Psoas muscle (tissue), 8 donors: ENCODE measurements at places on chromosomes 7 and 10. TPM values are rescaled to one million over a fixed set of nuclear protein-coding genes. Genes with fewer than 3 reads are reported as not detected.
A peak's percentile ranks its signal among the peaks of the same experiment; 100 is the strongest.

Gene STEAP1
- polyA plus RNA-seq = 1.5 TPM

Gene TRIP6
- polyA plus RNA-seq = 5.3 TPM

Gene UPK3B
- 0.13 TPM for polyA plus RNA-seq

DNA sequence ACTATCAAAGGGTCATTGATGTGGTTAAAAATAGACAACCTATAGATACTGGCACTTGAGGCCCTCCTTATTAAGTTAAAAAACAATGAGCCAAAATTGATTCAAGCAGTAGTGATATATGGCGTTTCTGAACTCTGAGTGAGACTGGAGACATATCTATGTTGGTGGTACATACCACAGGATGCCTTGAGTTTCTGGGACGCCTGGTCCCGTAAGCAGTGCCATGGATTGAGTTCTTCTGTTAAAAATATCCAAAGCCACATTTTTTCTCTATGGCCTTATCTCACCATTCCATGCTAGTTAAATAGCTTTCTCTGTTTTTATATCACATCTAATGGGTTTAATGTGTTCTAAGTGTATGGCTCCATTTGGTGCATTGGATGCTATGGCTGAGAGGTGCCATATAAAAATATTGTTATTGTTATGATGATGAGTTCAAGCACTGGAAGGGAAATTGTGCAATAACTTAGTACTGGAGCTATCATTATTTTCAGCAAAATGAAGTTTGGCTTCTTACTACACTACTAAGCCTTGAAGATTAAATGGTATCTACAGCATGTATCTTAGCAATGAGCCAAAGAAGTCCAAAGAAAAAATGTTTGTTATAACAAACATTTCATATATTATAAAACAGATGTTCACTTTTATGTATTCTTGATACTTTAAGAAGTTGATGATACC, 713.9 kb downstream of the SUGCT start:
- DNase-seq = no peak

- DNase-seq = no peak
Observed at GRCh38 chr10:33136781-33137180, 178.8 kb upstream of the ITGB1 start.

GRCh38 chr10:659688-660141, 29.8 kb downstream of the DIP2C start:
- no peak for DNase-seq

Gene CRYGN
- 0.12 TPM for polyA plus RNA-seq

DNA sequence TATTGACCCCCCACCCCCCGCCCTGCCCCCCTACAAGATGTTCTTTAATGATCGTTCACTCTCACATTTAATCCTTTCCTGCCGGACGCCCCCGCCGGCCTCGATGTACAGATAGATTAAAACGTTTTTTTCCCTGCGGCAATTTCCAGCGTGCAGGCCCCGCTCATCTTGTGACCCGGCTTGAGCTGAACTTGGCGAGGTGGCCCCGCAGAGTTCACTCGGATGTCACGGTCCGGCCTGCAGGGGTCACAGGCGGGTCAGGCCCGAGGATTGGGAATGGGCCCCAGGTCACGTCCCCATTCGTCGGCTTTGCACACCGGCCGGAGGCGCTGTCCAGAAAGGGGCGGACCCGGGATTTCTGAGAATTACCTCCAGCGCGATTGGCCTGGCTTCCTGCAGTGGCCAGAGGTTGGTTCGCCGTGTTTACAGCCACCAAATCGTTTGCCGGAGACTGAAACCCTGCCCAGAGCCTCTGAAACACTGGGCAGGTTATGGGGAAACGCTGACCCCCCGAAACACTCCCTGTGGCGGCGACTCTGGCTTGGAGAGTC, 1.9 kb upstream of the CYP26A1 start:
- DNase-seq = peak; percentile 45

DNA sequence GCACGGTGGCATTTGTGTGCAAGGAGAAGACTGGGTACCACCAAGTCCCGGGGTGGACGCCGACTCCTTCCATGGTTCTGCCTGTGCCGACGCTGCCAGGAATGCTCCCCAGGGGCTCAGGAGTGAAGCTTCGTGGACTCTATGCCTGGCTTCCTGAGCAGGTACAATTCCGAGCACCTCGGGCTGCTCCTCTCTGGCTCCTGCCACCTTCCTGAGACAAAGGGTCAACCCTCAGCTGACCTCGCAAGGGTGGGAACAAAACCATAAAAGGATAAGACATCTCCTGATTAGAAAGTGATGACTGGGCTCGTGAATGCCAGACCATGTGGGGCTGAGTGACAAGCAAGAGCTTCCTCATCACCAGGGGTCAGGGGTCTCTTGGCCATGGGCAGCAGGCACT, 31.8 kb downstream of the CALML3 start:
- no peak for DNase-seq

Gene SHTN1
- polyA plus RNA-seq = 0.26 TPM

GRCh38 chr10:11205030-11205772, 187.5 kb downstream of the CELF2 start:
- no peak for DNase-seq

Gene HTR5A
- polyA plus RNA-seq = 0.06 TPM

DNA sequence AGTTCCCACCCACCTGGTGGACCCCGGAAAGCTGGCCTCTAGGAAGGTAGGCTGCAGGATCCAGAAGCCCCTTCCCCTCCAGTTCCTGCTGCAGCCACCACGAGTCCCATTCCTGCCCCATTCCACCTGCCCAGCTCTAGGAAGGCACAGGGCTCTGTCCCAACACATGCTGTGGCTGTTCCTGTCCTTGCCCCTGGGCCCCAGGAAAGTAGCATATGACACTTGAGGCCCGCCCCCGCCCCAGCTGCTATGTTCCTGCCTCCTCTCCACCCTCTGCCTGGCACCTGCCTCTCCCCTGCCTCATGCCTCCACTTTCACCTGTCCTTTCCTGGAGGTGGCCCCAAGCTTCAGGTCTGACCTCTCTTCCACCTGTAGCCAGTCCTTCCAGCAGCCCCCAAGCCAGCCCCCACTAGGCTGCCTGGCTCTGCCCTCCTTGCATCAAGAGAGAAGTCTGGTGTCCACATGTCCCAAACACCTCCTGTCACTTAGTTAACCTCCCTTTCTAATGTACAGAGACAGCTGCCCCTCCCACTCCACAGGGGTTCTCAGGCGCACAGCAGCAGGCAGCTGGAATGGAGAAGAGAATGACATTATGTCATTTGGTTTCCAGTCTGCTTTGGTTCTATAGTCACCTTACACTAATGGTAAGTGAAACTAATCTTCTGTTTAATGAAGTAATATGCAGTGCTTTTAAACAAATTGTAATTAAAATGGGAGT, 22.7 kb downstream of the YKT6 start:
- peak; percentile 35 for DNase-seq

DNA sequence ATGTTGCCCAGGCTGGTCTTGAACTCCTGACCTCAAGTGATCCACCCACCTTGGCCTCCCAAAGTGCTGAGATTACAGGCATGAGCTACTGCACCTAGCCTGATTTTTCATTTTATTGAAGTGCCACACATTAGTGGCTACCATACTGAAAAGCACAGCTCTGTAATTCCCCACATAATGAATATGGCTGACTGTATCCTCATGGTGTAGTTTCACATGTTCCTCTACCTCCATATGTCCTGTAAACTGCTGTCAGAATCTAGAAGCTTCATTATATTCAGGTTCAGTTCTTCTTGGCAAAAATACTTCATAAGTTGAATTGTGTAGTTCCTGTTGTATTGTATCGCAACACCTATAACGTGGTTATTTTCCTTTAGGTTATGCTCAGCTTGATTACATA, 11.1 kb downstream of the JMJD1C start:
- DNase-seq = no peak

DNA sequence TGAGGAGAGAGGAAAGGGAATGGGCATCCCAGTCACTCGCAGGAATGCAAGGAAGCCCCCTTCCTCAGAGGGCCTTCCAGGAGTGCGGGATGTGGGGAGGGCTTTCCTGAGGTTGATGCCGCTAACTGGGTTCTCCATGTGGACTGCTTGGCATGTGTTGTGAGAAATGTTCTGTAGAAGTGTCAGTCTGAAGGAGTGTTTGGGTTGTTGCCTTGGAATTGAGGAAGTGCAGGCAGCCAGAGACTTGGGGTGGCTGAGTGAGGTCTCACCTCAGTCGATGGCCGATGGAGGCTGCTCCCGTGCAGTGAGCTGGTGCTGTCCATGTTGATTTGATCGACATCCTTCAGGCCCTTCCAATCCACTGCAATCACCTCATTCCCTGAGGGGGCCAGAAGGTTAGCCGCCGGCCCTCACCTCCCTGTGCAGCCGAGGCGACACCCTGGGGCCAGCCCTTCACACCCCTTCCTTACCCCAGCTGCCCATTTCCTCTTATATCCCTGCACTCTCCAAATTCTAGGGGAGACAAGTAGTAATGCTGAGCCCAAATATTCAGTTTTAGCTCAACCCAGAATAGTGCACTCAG, 2.7 kb downstream of the FAM131B start:
- DNase-seq = no peak

GRCh38 chr10:132465193-132465888, 68.3 kb downstream of the PWWP2B start:
- DNase-seq = peak; percentile 15

Gene SYT15B
- 0.33 TPM for polyA plus RNA-seq

DNA sequence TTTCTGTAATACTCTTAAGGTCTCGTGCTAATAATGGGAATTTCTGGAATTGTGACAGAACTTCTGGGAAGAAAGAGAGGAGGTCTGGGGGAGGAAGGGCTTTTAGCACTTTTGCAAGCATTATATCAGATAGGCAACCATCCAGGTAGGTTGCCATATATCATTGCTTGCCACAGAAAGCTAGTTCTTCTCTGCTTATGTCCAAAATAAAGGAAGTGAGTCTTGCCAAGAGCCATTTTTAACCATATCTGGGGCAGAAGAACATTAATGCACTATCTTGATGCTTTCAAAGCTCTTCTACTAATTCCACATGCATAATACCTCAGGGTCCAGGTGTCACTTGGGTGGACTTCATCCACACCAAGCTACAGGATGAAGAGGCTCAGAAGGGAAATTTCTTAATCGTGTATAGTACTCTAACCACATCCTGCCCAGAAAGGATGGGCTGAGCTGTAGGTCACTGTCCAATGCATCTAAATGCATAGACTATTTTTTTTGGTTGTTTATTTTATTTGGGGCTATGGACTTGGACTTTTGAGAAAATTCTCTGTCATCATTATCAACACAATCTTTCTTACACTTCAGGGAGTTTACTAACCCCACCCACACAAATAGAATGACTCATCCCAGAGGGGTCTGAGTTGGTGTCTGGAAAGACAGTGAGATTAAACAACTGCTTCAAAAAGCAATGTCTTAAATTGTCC, 68.9 kb upstream of the ADO start:
- DNase-seq = no peak

GRCh38 chr7:23966941-23967340, 256.9 kb downstream of the STK31 start:
- DNase-seq = no peak

Gene SORBS1
- polyA plus RNA-seq = 270 TPM

- DNase-seq = no peak
Observed at GRCh38 chr7:40329601-40330153, 194.9 kb downstream of the SUGCT start.

Gene ELMO1
- 5.6 TPM for polyA plus RNA-seq

DNA sequence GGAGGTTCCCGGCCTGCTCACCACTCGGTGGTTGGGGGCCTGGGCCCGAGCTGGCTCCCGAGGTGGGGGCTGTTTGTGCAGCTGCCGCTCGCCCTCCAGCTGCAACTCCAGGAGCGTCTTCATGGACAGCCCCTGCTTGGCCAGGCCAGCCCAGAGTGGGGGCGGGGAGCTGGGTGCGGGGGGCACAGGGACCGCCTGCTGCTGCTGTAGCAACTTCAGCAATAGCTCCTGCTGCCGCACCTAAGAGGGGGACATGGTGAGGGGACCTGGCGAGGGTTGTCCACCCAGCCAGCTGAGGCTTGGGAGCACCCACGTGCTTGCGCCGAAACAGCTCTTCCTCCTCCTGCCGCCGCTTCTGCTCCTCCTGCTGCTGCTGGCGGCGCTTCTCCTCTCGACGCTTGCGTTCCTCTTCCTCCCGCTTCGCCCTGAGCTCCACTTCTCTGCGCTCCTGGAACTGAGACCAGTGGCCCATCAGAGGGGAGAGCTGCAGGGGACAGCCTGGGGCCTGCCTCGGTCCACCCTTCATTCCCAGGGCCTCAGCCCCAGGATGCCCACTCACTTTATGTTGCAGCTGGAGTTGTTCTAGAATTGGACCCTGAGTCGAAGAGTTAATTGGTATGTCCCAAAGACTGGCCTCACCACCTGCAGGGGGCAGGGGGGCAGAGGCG, 9.6 kb downstream of the GNB2 start:
- peak; percentile 56 for DNase-seq

Gene RHEB
- 176 TPM for polyA plus RNA-seq

GRCh38 chr7:148983200-148984146, 44.8 kb downstream of the PDIA4 start:
- peak; percentile 74 for DNase-seq

DNA sequence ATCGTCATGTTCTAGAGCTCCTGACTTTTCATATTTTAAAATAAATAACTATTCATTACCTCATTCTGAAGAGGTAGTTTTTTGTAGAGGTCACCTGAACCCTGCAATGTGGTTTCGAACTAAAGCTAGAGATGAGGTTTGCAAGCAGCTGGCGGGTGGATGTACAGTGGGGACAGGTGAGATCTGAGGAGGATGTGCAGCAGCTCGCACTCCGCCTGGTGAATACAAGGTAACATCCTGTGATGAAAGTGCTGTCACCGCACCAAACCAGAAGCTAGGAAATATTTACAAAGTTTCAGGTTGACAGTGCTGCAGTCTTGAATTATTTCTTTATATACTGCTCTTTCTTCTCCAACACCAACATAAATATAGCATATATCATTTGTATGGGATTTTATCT, 26.5 kb downstream of the NDUFB2 start:
- DNase-seq = no peak

Gene PRKCQ
- 23.9 TPM for polyA plus RNA-seq

DNA sequence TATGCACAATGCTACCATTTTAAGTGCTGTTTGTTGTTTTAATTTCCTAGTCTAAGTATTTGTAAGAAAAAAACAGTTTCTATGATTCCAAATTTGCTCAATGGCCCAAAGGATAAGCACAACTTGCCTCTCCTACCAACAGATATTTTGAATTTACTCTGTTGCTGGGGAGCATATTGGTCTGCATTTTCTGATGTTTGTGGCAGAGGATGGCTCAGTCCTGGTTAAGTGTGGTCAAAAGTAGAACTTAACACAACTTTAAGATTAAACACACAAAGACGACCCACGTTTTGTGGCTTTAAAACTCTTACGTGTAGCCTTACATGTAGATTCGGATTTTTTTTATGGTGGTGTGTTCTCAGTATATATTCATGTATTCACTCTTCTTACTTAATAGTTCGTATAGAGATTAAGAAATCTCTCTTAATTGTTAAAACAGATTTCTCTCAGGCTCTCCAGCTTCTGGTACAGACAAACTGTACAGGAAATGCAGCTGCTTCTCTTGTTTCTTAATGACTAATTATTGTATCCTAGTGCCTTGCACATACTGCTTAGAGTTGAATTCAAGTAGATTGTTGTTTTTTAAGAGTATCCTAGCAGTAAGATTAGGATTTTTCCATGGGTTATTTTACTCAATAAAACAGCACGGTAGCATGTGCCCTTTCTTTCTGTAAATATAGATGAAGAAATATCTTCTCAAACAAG, 86.2 kb downstream of the GPR85 start:
- no peak for DNase-seq

DNA sequence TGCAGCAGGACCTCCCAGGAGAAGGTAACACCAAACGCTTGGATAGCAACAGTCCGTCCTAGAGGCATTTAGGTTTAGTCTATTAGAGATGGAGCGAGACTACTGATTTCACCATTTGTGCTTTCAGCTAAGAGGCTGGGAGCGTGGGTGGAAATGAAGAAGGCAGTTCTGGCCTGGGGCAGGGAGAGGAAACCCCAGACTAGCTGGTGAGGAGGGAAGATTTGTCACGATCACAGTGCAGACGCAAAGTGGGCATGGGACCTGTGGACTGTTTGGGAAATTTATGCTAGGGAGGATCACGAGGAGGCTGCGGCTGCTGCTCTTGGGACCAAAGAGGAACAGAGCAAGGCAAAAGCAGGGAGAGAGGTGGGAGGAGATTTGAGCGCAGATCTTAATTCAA, 130.4 kb upstream of the AOAH start:
- no peak for DNase-seq
